ENCODE measurements at places on chromosomes 2 and 18. TPM values are rescaled to one million over a fixed set of nuclear protein-coding genes. Genes with fewer than 3 reads are reported as not detected.

Gene PLCL1
- total RNA-seq = not detected

Gene DSG4
- total RNA-seq = not detected

Gene PSTPIP2
- total RNA-seq = 0.23 TPM

Gene SLC5A7
- not detected for total RNA-seq

Gene SFT2D3
- total RNA-seq = 6.9 TPM

Gene DPP10
- not detected for total RNA-seq

Gene ZBTB7C
- 0.02 TPM for total RNA-seq

Gene PLGLB1
- 0.38 TPM for total RNA-seq

Gene UGT1A3
- not detected for total RNA-seq

Gene SERPINB12
- total RNA-seq = not detected

Gene TMEM37
- total RNA-seq = 1.8 TPM

Gene HOXD3
- 0.20 TPM for total RNA-seq

Gene SLC4A3
- total RNA-seq = 3.8 TPM

Gene ABI2
- 64.5 TPM for total RNA-seq

Gene ACSL3
- total RNA-seq = 101 TPM

Gene SPDYA
- total RNA-seq = 0.32 TPM

Gene CLEC4F
- not detected for total RNA-seq

Gene C2orf69
- total RNA-seq = 7.0 TPM

Gene KCNK3
- 1.1 TPM for total RNA-seq
